ENCODE measurements at places on chromosomes 5 and 9.

DNA sequence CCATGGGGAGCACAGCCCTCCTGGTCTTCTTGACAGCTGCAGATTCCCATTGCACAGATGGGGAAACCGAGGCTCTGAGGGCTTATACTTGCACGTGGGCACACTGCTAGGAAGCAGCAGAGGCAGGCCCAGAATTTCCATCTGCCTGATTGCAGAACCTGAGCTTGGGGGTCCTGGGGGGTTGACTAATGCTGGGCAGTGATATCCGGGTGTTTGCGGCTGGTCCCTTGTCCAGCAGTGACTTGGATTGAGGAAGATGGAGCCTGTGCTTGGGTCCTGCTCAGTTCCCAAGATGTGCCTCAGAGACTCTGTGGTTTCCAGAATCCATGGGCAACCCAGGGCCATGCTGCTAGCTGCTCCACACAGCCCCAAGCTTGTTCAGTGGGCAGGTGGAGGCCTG is 91.2 kb downstream of the PHF2 start:
- no peak for DNase-seq

GRCh38 chr9:20070336-20070735 is 281.5 kb upstream of the SLC24A2 start:
- no peak for DNase-seq

DNA sequence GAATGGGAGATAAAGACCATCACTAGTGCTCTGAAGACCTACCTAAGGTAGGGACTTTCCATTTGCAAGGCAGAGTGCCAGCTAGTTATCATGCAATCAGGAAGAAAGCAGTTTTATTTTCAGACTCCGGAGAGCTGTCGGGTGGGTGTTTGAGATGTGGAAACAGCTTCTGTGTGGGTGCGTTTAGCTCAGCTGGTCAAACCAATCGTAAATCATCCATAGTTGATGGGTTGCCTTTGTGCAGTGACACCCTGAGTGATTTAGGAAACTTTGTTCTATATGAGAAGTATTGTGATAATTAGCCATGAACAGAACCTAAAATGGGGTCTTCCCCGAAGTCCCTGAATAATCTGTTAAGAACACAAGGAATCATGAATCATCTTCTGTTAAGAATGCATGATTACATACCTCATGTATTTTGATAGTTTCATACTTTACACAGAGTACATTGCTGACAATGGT is 284.3 kb downstream of the ARHGAP26 start:
- DNase-seq, result no peak

- DNase-seq, result no peak
Measured at GRCh38 chr9:110801426-110801825, 132.8 kb downstream of the MUSK start.

DNA sequence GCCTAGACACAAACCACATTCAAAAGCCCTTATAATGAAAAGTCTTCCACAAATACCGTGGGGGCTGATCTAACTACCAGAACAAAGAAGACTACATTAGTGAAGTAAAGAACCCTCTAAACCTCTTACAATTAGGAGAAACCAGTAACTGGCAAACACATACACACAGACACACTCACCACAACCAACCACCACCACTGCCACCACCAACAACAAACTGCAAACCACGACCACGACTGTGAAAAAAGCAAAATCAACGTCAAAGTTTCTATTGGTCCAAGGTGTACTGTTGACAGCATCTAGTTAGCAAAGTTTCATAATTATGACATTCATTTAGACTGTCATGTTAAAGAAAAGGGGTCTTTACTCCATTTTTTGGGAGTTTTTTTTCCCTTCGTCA is 2.7 kb downstream of the CDO1 start:
- DNase-seq, result no peak

DNA sequence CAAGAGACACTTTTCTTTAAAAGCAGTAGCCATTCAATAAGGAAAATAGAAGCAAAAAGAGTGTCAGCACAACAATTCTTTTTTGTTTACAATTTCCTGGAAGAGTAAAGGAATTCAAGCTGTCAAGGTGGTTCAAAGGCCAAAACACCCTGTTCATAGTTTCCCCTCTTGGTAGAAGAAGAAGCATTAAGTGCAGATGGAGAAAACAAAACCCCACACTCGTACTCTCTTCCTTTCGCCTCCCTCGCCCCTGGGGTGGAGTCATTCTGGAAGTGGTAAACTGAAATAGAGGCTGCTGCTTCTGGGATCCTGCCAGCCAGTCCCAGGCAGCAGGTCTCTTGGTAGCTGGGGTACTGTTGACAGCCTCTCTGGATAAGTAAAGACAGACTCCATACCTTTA is 105.0 kb downstream of the ANKRD55 start:
- DNase-seq, result no peak

GRCh38 chr5:95508550-95508949 is 46.2 kb downstream of the SKIC3 start:
- no peak for DNase-seq

DNA sequence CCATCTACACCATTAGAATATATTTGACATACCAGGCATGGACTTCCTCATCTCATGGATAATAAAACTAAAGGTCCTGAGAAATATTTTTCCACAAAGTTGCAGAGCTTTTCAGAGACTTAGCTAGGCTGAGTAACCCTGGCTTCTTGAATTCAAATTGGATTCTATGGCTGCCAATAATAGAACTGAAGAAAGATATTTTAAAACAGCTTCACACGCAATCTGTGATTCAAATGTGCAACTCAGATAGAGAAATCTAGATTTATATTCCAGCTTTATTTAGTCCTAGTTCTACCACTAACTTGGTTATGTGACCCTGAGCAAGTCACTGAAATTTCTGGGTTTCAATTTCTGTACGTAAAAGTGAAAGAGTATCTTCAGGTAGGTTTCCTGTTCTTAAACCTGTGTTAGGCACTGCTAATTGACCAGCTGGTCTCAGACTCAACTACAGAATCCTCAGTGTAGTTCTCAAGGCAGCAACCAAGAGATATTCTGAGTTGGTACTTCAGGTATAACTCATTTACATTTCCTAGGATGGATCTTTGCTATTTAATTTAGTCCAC is 235.3 kb downstream of the GABRB2 start:
- no peak for DNase-seq

DNA sequence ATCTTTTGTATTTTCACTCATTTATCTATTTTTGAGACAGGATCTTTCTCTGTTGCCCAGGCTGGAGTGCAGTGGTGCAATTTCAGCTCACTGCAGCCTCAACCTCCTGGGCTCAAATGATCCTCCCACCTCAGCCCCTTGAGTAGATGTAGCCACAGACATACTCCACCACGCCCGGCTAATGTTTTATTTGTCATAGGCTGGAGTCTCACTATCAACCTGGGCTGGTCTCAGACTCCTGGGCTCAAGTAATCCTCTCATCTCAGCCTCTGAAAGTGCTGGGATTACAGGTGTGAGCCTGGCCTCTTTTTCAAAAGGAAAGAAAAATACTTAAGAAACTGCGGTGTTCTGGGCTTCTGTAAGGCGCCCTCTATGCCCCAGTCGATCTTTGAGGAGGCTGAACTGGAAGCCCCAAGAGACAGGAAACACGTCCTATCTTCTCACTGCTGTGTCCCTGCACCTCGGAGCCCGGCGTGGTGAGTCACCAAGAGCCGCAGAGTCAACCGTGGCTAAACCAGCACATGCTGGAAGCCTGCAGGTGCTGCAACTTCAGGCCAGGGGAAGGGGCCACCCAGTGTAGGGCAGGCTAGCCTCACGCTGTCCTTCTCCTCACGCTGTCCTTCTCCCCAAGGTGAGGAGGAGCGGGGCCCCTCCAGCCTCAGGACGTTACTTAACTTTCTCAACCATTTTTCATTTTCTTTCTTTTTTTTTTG is 15.2 kb upstream of the LHX3 start:
- DNase-seq, result no peak

GRCh38 chr9:129525656-129526196 is 95.2 kb downstream of the C9orf50 start:
- DNase-seq, result no peak

- DNase-seq, result no peak
Measured at GRCh38 chr5:91127456-91128081, 255.5 kb downstream of the ARRDC3 start.

- DNase-seq, result no peak
Measured at GRCh38 chr5:86465052-86465838, 152.5 kb upstream of the COX7C start.

DNA sequence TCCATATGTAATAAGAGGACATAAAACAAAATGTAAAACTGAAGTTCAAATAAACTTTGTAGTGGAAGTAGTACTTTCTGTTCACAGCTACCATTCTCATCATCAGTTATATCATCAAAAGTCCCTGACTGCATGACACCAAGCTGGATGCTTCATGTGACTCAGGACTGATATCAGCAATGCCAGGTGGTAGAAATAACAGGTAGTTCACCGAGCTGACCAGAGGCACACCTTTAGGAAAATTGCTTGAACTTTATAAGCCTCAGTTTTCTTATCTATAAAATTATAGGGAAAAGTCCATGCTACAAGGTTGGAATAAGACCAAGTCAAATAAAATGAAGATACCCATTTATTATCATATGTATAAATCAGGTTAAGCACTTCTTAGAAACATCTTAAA is 124.9 kb upstream of the PTGER4 start:
- no peak for DNase-seq

DNA sequence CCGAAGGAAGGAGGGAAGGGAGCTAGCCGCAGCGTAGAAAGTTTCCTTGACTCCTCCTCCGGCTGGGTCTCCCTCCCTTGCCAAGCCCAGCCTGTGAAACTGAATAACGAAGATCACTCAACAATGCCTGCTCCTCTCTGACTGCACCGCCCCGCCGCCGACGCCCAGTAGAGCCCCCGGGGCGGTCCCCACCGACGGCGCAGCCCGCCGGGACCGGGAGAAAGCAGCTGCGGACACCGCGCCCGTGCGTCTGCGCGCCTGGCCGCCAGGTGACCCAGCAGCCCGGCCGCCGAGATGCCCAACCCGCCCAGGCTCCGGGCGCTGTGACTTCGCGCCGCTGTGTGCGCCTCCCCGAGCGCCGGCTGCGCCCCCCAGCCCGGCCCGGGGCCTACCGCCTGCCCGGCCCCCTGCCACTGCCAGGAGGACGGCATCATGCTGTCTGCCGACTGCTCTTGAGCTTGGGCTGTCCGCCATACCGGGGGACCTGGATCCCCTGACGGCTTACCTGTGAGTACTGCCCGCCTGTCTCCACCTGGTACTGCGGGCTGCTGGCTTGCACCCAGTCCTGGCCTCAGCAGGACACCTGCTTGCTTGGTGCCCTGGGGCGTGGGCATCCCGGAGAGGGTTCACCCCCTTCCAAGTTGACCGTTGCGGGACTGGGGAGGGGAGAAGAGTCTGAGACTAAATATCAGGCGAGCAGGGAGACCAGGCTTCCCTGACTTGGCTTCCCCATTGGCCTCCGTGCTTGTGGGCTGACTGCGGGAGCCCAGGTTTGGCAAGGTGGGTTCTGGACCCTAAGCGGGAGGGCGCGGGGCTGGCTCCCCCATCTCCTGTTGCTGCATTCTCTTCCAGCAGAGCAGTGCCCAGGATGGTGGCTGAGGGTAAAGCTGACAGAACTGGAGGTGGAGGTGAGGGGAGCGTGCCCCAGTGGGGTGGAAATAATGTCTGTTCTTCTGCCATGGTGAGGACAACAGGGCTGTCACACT is 26.2 kb upstream of the SPTLC1 start:
- no peak for DNase-seq

DNA sequence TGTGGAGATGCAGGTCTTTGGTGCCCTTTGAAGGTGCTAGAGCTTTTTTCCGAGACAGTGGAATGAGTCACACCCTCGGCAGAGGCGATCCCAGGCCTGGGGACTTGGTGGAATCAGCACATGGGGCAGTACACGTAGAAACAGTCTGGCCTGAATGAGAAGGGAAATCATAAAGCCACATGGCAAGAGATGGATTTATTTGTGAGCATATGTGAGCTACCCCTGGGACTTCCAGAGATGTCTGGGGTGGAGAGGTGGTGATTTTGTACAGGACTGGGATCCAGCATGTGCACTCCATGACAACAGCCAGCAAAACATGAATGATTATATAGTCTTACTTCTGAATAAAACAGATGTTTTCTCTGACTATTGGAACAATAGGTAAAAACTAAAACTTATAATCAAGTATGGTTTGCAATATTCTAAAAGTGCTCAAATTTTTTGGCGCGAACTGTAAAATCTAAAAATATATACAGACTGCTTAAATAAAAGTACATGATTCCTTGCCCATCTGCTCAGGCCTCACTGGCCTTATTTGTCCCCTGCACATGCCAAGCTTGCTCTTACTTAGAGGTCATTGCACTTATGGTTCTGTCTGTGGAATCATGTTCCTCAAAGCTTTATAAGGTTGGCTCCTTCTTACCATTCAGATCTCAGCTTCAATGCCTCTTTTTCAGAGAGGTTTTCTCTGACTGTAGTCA is 54.7 kb upstream of the SMARCA2 start:
- DNase-seq, result peak; percentile 64

DNA sequence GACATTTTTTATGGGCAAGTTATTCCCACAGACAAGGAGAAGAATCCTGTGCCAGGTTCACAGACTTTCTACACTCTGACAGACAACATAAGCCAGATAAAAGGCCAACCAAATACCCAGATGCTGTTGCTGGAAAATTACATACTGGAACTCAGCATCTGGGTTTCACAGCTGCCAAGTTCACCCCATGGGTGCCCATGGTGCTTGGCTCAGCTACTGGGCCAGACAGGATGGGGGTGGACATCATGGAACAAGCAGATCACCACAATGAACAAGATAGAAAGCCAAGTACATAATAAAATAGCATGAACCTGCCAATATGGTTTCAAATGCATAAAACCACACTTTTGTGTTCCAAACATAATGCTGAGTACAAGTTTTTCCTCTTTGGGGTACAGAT is 999.8 kb downstream of the NR2F1-AS1 start:
- DNase-seq, result no peak

DNA sequence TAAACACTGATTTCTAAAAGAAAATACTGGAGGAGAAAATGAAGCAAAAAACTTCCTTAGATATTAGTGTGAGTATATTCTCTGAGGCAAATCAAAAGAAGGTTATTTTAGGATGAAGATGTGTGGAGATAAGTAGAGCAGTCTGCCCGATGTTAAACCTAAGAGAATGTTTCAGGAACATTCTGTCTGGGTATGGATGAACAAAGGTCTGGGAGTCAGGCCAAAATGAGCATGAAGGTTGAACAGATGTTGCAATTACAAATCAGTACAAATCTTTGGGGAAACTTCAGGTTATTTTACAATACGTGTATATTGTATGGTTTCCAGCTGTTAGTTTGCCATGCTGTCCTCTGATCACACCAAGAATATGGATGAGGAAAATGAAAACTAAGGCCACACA is 14.4 kb upstream of the CEP78 start:
- no peak for DNase-seq

- no peak for DNase-seq
Measured at GRCh38 chr5:67417839-67418238, 221.2 kb upstream of the CD180 start.

DNA sequence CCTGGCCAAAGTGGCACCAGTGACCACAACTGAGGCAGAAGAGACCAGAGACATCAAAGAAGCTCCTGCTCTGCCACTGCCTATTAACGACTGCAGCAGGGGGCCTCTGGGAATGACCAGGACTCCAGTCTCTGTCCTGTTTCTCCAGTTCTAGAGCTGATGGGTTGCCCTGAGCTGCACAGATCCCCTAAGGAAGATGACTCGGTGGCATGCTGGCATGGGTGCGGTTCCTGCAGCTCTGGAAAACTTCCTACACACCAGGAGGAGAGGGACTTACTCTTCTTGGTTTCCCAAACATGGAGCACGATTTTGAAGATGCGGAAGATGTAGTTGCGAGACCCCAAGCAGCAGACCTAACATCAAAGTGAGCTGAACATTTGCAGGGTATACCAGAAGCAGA is 2.7 kb downstream of the SLIT3 start:
- no peak for DNase-seq
